ENCODE measurements at places on chromosomes 1 and 21.
A peak's percentile ranks its signal among the peaks of the same experiment; 100 is the strongest.

DNA sequence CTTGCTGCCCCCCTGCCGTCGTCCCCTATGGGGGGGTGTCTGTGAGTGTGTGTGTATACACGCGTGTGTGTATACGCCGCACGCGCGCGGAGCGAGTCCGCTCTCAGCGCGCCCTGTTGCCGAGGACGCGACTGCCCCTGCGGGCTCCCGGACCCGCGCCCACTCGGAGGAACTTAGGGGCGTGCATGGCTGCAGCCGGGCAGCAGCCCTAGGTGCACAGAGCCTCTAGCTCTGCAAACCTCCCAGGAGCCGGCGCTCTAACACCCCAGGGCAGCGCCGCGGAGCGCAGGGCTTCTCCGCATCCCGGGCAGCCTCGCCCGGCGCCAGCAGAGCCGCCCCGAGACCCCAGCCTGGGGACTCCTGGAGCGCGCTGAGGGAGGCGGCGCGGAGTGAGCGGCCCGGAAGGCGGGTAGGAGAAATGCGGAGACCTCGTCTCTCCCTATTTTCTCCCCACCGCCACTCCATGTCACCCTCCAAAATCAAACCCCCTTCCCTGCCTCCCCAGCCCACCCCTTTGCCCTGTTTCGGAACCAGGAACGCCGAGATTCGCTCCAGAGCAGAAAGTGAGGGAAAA is 574 bp downstream of the ITPKB start:
- peak; percentile 59 for DNase-seq

DNA sequence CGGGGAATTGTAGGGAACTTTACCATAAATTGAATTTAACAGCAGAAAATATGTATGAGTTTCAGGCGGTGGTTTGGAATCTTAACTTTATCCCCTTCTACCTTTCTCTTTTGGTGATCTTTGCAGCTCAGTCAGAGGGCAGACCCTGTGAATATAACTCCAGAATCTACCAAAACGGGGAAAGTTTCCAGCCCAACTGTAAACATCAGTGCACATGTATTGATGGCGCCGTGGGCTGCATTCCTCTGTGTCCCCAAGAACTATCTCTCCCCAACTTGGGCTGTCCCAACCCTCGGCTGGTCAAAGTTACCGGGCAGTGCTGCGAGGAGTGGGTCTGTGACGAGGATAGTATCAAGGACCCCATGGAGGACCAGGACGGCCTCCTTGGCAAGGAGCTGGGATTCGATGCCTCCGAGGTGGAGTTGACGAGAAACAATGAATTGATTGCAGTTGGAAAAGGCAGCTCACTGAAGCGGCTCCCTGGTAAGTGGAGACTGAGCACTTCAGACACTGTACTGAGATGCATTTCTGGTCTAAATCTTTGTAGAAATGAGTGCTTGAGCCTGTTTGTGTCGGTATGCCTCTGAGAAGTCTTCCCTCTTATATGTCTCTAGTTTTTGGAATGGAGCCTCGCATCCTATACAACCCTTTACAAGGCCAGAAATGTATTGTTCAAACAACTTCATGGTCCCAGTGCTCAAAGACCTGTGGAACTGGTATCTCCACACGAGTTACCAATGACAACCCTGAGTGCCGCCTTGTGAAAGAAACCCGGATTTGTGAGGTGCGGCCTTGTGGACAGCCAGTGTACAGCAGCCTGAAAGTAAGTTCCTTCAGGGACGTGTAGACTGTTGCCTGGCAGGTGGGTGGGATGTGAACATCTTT is 1.5 kb downstream of the CCN1 start:
- peak; percentile 82 for DNase-seq

DNA sequence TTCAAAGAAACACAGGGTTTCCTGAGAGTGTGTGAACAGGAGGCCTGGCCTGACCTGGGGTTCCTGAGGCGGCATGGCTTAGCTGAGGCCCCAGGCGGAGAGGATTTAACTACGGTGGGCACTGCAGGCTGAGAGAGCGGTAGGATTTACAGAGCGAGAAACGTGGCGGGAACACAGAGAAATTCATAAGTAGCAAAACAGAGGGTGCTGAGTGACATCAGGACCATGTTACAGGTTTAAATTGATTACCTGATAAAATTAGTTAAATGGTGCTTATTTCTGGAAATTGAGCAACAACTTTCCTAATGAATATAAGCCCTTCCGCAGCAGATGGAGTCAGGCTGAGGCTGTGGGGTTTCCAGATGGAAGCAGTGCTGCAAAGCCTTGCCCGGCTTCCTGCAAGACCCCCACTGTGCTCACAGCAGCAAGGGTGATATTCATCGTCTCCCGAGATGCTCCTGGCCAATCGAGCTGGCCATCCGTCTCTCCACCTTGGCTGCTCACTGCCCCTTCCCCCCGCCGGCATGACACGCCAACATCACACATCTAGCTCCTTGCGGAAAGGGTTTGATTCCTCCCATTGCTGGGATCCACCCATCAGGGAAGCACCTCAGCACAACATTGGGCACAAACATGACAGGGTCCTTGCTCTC is 69.4 kb upstream of the MORC3 start:
- no peak for DNase-seq

DNA sequence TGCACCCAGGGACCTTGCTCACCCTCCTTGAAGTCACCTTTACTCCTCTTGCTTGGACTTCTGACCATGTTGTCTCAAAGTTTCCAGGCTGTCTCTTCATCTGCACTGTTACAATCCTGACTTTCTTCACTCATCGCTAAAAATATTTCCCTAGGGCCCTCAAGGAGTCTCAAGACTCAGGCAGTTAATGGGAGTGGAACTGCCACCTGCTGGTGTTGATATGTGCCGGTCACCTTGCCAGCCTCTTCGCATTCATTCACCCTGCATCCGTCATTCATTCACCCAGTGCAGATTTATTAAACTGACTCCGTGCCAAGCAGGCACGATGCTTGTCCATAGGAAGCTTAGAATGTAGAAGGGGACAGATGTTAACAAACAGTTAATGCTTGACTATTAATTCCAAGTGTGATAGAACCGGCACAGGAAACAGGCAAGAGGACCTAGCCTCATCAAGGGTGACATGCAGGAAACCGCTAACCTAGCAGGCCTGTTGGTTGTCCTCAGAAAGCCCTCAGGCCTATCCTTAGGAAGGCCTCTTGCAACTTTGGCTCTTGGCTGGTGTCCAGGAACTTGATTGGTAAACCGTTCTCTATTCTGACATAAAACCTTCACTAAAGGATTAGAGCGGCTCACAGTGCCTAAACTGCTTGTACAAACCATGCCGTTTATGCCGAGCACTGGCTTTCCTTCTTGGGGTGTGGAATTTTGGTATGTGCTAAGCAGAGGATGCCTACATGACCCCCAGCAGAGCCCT is 342.2 kb downstream of the CAMTA1 start:
- DNase-seq = no peak
